ENCODE measurements at places on chromosomes 2 and 18.

GRCh38 chr2:233546774-233547173 lies 19.8 kb downstream of the USP40 start:
- no peak for DNase-seq

- DNase-seq = no peak
These were observed 1032.5 kb downstream of the SOCS6 start for GRCh38 chr18:71321319-71321718.

DNA sequence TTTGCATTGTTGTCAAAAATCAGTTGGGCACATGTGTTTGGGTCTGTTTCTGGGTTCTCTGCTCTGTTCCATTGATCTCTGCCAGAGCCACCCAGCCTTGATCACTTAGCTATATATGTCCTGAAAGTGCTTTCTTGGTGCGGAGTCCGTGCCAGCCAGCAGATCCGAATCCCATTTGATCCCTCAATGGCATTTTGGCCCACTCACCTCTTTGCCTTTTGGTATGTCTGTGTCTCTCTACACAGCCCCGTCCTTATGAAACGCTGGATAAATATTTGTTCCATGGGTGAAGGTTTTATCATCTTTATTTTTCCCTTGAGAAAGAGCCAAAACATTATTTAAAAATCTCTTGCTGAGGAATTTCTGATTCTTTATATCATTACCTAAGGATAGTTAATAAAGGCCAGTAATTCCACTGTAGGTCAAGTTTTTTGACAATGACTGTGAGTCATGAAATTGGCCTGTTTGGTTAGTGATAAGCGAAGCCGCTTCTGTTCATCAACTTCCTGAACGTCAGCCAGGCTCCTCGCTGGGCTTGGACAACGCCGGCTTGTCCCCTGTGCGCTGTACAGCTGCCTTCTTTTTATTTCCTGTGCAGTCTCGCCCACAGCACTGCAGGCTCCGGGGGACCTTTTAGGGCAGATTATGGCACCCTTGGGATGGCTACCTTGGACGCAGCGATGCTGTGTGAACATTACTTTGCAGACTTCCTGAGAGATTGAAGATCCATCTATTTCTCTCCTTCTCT lies 24.9 kb downstream of the MTCL1 start:
- DNase-seq = no peak

DNA sequence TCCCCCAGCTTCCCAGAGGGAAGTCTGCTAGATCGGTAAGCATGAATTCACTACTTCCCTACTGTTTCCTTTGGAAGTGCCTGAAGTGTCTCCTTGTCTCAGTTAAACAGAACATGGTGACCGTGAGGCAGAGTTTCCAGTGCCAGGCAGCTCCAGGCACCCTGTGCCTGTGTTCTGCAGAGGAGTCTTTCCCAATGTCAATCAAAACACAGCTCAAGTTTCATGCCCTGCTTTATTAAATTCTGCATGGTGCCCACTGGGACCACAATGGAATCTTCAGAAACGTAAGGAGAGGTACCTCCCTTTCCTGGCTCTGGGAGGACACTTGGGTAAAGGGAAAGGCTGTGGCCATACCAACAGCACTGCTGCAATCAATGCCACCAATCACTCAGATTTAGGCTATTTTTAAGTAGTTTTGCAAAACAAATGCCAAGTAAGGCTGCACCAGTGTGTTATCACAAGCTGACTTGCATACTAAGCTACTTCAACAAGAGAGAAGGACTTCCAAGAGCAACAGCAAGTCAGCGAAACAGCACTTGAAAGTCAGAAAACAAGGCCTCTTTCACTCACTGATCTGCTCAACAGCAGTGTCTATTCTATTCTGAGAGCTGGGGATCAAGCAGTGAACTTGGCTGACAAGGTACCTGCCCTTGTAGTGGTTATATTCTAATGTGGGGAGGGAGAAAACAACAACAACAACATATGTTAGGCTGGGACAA lies 14.9 kb downstream of the LPIN2 start:
- no peak for DNase-seq

GRCh38 chr2:110865188-110865587 lies 132.8 kb downstream of the ACOXL start:
- no peak for DNase-seq

- no peak for DNase-seq
These were observed 3.3 kb downstream of the TWSG1 start for GRCh38 chr18:9337873-9338272.

- DNase-seq = no peak
These were observed 285.1 kb downstream of the MBD5 start for GRCh38 chr2:148306027-148306426.

DNA sequence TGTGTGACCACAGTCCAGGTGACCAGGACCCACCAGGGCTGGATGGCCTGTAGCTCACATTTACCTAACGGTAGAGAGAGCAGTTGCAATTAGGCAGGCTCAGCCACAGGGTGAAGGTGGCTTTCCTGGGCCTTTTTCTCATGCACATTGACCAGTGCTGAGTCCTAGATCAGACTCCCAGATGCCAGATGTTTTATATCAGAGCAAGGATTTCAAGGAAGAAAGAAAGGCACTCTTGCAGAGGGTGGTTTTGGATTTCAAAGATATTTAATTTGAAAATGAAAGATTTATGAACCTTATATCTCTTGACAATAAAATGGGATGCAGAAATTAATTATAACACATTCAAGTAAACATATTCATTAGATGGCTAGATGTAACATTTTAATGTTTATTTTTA lies 694.2 kb upstream of the GYPC start:
- no peak for DNase-seq

DNA sequence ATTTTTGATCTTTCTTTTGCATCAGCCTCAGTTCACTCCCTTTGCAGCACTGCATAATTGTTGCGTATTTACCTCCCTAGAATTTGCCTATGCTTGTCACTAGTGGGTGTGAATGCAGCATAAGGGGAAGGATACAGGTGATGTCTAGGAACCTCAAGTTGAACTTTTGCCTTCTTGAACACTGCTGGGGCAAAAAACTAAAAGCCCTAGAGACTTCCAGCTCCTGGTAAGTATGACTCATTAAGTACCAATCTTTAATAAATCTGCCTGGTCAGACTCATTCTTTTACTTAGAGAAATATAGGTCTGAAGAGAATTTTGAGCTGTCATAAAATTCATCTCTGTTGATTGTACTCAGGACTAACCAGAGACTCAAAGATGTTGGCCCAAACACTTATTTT lies 547.3 kb upstream of the FANCL start:
- DNase-seq = no peak

- no peak for DNase-seq
These were observed 19.2 kb downstream of the PRELID3A start for GRCh38 chr18:12426924-12427323.

DNA sequence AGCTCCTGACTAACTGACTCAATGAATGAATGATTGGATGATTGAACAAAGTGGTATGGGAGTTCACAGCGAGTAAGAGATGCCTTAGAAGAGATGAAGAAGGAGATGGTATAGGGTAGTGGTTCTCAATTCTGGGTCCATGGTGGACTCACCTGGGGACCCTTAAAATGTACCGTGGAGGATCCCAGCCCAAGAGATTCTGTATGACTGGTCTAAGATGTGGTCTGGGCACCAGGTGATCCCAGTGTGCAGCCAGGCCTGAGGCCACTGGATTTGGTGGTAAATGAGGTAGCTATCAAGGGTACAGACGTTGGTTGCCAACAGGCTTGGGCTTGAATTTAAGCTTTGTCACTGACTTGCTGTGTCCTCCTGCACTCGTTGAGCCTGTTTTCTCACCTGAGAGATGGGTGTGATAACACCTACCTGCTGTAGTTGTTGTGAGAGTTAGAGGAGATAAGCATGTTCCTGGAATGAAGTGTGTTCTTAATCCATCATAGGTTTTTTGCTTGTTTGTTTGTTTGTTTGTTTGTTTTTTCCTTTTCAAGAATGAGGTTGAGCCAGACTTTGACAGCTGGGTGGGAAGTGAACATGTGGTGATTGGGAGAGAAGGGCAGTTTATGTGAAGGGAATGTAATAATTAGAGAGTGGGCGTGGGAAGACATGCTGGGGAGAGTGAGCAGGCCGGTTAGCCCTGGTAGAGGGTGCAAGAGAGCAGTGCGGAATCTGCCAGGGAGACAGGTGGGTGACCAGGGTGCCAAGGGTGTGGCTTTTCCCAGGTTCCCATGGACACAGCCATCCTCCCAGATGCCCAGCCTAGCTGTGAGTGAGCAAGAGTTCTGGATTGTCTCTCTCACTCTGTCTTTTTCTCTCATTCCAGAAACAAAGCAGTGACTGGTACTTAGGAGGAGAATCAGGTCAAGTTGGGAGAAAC lies 31.4 kb upstream of the IL1B start:
- DNase-seq = no peak

DNA sequence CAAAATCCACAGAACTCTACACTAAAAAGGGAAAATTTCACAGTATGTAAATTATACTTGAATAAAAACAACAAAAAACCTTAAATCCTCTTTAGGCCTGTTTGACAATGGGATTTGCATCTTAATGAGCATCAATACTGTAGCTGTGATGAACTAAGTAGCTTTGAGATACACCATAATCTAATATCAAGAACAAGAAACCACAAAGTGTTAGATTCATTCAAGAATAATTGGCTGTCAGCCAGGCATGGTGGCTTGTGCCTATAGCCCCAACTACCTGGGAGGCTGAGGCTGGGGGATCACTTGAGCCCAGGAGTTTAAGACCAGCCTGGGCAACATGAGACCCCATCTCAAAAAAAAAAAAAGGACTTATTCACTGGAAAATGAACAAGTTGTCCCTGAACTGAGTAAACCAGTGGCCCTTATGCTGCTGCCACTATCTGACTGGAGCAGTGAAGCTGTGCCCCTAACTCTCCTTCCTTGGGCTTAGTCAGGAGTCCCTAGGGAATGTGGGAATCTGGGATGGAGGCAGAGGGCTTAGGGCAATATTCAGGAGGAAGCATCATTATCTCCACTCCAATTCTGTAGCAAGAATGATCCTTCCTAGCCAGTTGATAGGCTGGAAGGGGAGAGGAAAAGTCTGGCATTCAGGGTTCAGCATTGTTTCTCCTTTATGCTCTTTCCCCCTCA lies 88.5 kb downstream of the PRKCE start:
- no peak for DNase-seq

- DNase-seq = no peak
These were observed 9.5 kb upstream of the IL1B start for GRCh38 chr2:112846031-112846430.

DNA sequence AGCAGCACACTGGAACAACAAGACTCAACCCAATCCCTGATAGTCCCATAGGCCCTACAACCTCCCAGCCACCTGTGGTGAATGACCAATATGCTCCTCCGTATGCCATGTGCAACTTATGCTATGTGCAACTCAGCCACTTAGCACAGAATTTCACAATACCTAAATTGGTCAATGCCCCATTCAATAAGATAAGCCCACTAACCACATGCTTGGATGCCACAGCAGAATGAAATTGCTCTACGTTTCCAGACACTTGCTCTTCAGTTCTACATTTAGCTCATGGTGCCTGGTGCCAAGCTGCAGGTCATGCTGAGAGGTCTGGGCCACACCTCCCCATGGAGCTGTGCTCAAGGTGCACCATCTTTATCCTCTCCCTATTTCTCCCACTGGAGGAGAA lies 159.8 kb downstream of the EN1 start:
- no peak for DNase-seq

- no peak for DNase-seq
These were observed 19.7 kb downstream of the VIL1 start for GRCh38 chr2:218438596-218438995.

DNA sequence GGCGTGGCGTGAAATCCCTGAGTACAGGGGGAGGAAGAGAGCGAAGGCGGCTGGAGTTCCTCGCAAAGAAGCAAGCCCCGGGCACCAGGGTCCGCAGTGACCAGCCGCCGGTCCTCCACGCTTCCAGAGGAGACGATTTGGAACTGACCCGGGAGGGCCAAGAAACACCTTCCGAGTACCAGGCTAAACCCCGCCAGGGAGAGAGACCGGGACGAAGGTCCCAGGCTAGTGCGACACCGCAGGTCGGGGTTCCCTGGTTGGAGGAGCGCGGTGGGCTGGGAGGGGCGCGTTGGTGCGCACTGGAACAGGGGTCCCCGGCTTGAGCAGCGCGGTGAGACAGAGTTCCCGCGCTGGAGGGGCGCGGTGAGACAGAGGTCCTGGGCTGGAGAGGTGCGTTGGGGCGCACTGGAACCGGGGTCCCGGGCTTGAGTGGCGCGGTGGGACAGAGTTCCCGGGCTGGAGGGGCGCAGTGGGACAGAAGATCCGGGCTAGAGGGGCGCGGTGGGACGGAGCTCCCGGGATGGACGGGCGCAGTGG lies 901 bp downstream of the WDFY1 start:
- DNase-seq = no peak

DNA sequence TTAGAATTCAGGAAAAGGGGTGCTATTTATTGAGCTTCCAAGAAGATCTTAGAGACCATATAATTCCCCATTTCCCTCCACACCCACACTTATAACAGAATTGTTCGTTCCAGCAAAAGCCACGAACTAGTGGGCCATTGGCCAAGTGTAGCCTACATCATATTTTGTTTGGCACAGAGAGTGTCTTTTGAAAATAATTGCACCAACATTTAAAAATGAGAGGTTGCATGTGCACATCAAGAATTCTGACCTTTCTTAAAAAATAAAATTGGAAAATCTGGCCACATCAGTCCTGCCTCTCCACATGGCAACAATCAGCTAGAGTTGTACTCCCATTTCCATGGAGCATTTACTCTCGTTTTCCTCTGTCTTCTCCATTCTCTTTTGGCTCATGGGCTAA lies 655.5 kb upstream of the FANCL start:
- no peak for DNase-seq

Measured in D721Med (cell line).